ENCODE measurements at places on chromosomes 1 and 21. TPM values are rescaled to one million over a fixed set of nuclear protein-coding genes. Genes with fewer than 3 reads are reported as not detected.

Gene GPR52
- 17.6 TPM for total RNA-seq

Gene MTARC1
- total RNA-seq: not detected

GRCh38 chr21:25980710-25981109 lies 189.9 kb downstream of the APP start:
- DNase-seq: no peak
- H3K4me3 ChIP-seq: no peak overlapping the region
- no peaks in the 10 kb centered on the region for H3K27me3 ChIP-seq
- no peaks in the 10 kb centered on the region for H3K4me1 ChIP-seq

DNA sequence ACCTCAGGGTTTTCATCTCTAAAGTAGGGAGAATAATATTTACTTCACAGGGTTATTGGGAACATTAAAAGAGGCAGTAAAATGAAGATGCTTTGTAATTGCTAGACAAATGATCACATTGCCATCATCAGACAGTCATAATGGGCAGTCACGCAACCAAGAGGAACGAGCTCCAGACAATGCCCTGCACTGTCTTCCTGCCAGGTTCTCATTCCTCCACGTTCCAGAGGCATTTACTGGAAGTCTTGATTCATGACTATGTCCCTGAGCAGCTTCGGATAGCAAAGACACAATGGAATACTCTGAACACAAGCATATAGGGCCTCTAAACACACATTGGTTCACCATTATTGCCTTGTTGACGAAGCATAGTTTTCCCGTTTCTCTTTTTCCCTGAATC lies 389.7 kb downstream of the NTNG1 start:
- H3K4me1 ChIP-seq: no peaks in the 10 kb centered on the region
- H3K27ac ChIP-seq: no peak overlapping the region
- H3K36me3 ChIP-seq: no peaks in the 10 kb centered on the region
- no peak overlapping the region for H3K4me3 ChIP-seq
- H3K27me3 ChIP-seq: no peaks in the 10 kb centered on the region

GRCh38 chr1:51359879-51360278 lies 29.5 kb upstream of the TTC39A start:
- peaks cover 52% of the 10 kb centered on the region for H3K36me3 ChIP-seq
- H3K27ac ChIP-seq: no peak overlapping the region
- H3K4me1 ChIP-seq: no peaks in the 10 kb centered on the region
- no peaks in the 10 kb centered on the region for H3K27me3 ChIP-seq

DNA sequence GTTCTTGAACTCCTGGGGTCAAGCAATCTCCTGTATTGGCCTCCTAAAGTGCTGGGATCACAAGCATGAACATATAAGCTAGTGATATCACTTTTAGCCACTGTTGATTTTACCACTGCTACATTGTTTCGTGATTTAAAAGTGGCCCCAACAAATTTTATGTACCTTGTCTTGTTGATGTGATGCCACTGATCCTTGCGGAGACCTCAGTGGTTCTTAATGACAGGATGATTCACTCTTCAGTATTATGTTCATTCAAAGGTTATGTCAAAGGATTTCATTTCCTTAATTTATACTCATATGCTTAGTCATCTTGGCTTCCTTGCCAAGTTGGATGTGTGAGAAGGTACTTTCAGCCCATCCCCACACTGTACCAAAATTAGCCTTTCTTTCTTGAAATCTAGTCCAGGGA lies 12.1 kb downstream of the PRKACB start:
- no peaks in the 10 kb centered on the region for H3K27me3 ChIP-seq
- H3K27ac ChIP-seq: no peak overlapping the region
- peaks cover 3% of the 10 kb centered on the region for H3K36me3 ChIP-seq
- no peak overlapping the region for H3K4me3 ChIP-seq
- peaks cover 9% of the 10 kb centered on the region for H3K4me1 ChIP-seq
- no peak for DNase-seq

All from natural killer cell (primary cell).